ENCODE measurements at places on chromosomes 3 and 15.

- no peak for DNase-seq
Observed at GRCh38 chr3:124137216-124137615, 145.3 kb upstream of the ROPN1 start.

DNA sequence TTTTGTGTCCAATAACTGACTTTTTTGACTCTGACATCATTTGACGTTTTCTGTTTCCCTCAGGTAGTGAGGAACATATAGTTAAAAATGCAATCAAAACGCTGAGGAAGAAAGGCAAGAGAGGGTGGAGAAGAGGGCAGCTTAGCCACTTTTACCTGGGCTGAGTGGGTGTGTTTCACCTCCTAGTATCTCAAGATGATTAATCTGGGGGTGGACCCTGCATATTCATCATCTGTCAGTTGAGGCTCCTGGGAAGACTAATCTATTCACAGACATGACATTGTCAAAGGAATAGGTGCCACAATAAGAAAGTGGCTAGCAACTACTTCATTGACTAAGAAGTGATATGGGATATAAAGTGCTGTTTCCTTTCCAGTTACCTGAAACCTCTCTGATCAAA is 331.5 kb upstream of the RARB start:
- DNase-seq, result no peak

GRCh38 chr15:39961051-39961450 is 27.1 kb downstream of the EIF2AK4 start:
- no peak for DNase-seq

- no peak for DNase-seq
Observed at GRCh38 chr3:126355777-126356372, 1.3 kb downstream of the KLF15 start.

GRCh38 chr3:136336329-136337100 is 86.4 kb downstream of the PCCB start:
- no peak for DNase-seq

DNA sequence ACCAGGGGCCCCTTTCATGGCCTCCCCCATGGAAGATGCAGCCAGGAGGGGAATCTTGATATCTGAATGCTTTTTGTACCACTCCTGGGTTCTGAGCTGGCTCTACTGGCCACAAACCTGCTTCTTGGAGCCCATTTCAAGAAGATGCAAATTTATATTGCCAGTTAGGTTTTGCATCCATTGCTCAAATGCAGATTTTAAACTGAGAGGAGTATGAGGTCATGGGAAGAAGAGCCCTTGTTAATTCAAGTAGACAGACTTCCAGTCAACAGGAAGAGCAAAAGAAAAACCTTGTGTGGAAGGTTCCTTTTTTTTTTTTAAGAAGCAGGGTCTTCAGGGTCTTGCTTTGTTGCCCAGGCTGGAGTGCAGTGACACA is 133.5 kb downstream of the PDZRN3 start:
- DNase-seq, result no peak

DNA sequence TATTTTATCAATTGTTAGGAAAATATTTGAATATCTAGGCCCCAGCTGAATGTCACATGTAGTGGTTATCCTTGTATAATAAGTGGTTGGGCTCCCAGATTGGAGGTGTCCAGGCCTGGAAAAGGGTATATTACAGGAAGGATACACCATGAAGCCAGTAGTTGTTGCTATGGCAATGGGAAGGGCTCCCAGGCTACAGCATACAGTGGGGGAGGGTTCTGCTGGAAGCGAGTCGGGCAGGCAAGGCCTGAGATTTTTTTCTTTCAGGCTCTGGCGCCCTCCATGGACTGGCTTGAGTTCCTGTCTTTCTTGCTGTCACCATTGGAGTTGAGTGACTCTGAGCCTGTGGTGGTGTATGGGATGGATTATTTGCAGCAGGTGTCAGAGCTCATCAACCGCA is 8.9 kb downstream of the ECE2 start:
- DNase-seq, result no peak

DNA sequence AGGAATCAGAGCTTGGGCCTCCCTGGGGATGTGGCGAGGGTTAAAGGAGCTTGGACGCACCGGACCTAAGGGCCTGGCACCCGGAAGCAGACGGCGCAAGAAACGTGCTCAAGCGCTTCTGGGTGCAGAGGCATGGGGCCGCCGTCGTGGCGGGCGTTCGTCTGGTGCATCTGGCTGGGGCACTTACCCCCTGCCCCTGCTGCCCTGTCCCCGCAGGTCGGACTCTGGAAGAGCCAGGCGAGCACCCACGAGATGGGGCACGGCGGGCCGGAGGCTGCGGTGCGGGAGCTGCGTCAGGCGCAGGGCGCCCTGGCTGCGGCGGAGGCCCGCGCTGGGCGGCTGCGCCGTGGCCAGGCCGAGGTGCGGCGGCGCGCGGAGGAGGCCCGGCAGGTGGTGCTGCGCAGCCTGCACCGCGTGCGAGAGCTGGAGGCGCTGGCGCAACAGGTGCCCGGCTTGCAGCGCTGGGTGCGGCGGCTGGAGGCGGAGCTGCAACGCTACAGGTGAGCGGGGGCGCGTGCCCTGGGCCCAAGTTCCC is 2.5 kb downstream of the EFCC1 start:
- DNase-seq, result no peak

- DNase-seq, result no peak
Observed at GRCh38 chr3:30708472-30708871, 102.1 kb downstream of the TGFBR2 start.

DNA sequence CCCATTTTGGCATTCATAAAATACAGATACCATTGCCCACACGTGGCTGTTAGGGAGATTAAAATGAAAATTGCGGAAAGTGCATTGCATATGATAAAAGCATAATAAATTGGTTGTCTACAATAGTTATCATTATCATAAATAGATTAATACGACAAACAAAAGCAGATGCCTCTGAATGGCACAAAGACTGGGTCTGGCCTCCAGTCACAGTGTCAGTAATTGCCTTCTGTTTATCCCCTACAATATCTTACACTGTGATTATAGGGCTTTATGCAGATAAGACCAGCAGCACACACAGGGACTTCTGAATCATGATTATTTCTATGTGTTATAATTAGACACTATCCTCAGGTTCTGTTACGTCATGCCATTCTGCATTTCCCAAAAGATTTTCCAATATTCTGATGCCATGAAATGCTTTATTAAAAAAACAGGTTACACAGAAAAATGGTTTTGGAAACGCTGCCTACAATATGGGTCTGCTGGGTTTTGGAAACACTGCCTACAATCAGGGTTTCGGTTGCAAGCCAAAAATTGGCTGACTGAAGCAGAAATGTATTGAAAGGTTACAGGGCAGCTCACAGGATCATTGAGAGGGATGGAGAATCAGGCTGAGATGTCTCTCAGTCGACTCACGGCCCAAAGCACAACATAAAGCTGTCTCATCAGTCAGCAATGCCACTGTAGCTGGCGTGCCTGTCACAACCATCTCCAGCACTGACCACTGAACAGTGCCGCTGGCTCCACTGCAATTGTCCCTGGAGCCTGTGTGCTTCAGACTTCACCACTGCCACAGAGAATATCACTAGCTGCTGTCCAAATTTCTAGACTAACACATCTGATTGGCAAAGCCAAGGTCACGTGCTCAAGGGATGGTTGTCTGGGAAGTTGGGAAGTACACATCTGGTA is 248.1 kb downstream of the ERC2 start:
- no peak for DNase-seq

- DNase-seq, result no peak
Observed at GRCh38 chr3:172848910-172849309, 98.4 kb downstream of the ECT2 start.
